ENCODE measurements at places on chromosomes 16 and 17.

- no peaks in the 10 kb centered on the region for H3K36me3 ChIP-seq
- no peaks in the 10 kb centered on the region for H3K27me3 ChIP-seq
- H3K27ac ChIP-seq = peak overlapping the region; percentile 100
- no peak overlapping the region for H3K4me3 ChIP-seq
- H3K4me1 ChIP-seq = peaks cover 17% of the 10 kb centered on the region
These were observed 2.1 kb upstream of the KANSL1 start for GRCh38 chr17:46195217-46195855.

DNA sequence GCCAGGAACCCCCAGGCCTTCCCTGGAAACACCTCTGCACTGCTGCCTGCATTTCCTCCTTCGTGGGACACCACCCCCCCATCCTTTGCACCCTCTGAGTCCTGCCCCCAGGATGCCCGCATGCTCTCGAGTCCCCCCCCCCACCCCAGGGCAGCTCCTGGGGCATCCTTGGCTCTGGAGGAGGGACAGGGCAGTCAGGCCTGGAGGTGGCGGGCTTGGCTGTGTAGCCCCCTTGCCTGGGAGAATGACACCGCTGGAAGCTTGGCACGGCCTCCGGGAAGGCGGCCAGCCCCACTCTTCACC, 98.9 kb upstream of the GSE1 start:
- DNase-seq = peak; percentile 51
- no peaks in the 10 kb centered on the region for H3K27me3 ChIP-seq
- no peak overlapping the region for H3K27ac ChIP-seq
- no peaks in the 10 kb centered on the region for H3K36me3 ChIP-seq
- H3K4me3 ChIP-seq = no peak overlapping the region

GRCh38 chr17:53141280-53141679, 681.4 kb upstream of the KIF2B start:
- H3K27ac ChIP-seq = no peak overlapping the region
- no peaks in the 10 kb centered on the region for H3K4me1 ChIP-seq
- no peaks in the 10 kb centered on the region for H3K36me3 ChIP-seq
- no peak for DNase-seq

GRCh38 chr17:57436565-57436964, 180.2 kb downstream of the MSI2 start:
- DNase-seq = no peak
- H3K27ac ChIP-seq = no peak overlapping the region
- no peaks in the 10 kb centered on the region for H3K36me3 ChIP-seq
- no peak overlapping the region for H3K4me3 ChIP-seq

Data from colonic mucosa (tissue), 4 donors.